ENCODE measurements at places on chromosomes 13 and 19. TPM values are rescaled to one million over a fixed set of nuclear protein-coding genes. Genes with fewer than 3 reads are reported as not detected.

EDDM13 gene
- 1.4 TPM for polyA plus RNA-seq

ELANE gene
- polyA plus RNA-seq, result 0.09 TPM

SPINT2 gene
- polyA plus RNA-seq, result 434 TPM

LILRB2 gene
- polyA plus RNA-seq, result 0.22 TPM

ARID3A gene
- polyA plus RNA-seq, result 242 TPM

PDX1 gene
- polyA plus RNA-seq, result 1.7 TPM

COL5A3 gene
- 6.1 TPM for polyA plus RNA-seq

TUBA3C gene
- polyA plus RNA-seq, result not detected

PNMA8A gene
- not detected for polyA plus RNA-seq

SBK3 gene
- polyA plus RNA-seq, result 0.39 TPM

OR7C1 gene
- polyA plus RNA-seq, result not detected

HIPK4 gene
- not detected for polyA plus RNA-seq

ONECUT3 gene
- polyA plus RNA-seq, result under 0.01 TPM

MAST1 gene
- 0.54 TPM for polyA plus RNA-seq

THSD8 gene
- polyA plus RNA-seq, result 4.0 TPM

PLK5 gene
- polyA plus RNA-seq, result not detected

ZNF558 gene
- polyA plus RNA-seq, result 10.9 TPM

NRTN gene
- 1.1 TPM for polyA plus RNA-seq

ZNF730 gene
- polyA plus RNA-seq, result not detected

PSG1 gene
- polyA plus RNA-seq, result not detected

PEAK3 gene
- polyA plus RNA-seq, result 0.25 TPM

OXGR1 gene
- polyA plus RNA-seq, result 1.7 TPM

CNN1 gene
- polyA plus RNA-seq, result 22.7 TPM

RETN gene
- 10.2 TPM for polyA plus RNA-seq

TRPC4 gene
- 0.27 TPM for polyA plus RNA-seq

TEX26 gene
- polyA plus RNA-seq, result not detected

EXOC3L2 gene
- 2.5 TPM for polyA plus RNA-seq

GARIN5A gene
- polyA plus RNA-seq, result not detected

ACTL9 gene
- polyA plus RNA-seq, result not detected

C2CD4C gene
- 0.27 TPM for polyA plus RNA-seq

TTC9B gene
- not detected for polyA plus RNA-seq

LRP3 gene
- 2.0 TPM for polyA plus RNA-seq

IGFL1 gene
- polyA plus RNA-seq, result not detected

POSTN gene
- 14.5 TPM for polyA plus RNA-seq

MYADM gene
- polyA plus RNA-seq, result 4.3 TPM

MEIS3 gene
- polyA plus RNA-seq, result 4.6 TPM

TMEM238 gene
- polyA plus RNA-seq, result not detected

HRC gene
- 1.6 TPM for polyA plus RNA-seq

NTN5 gene
- not detected for polyA plus RNA-seq

APLP1 gene
- not detected for polyA plus RNA-seq

CLASRP gene
- polyA plus RNA-seq, result 117 TPM

ITPKC gene
- 22.7 TPM for polyA plus RNA-seq

KL gene
- 0.81 TPM for polyA plus RNA-seq
